Retinal pigment epithelial cell (primary cell): ENCODE measurements at places on chromosomes 5 and 9.
A peak's percentile ranks its signal among the peaks of the same experiment; 100 is the strongest.

DNA sequence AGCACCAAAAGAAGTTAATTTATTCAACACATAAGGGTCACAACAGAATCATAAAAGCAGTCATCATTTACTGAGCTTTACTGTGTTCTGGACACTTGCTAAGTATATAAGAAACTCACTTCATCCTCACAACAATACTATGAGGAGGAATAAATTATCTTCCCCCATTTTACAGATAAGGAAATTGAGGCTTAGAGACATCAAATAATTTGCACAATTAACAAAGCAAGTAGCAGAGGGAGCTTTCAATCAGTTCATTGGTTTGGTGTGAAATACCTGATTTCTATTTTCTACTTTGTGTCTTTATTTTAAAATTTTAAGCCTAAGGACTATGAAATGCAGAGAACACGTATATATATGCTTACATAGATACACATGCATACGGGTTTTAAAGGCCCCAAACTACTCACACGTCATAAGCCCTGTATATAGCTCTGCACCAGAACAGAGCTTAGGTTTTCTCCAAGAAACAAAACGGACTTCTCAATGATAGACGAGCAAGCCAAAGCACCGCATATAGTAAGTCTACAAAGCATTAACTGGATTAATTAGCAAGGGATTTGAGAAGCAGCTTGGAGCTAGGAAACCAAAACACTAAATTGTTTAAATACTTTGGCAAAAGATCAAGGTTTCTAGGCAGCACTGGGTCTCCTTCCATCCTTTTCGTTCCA, 95.6 kb downstream of the DENND1A start:
- DNase-seq: peak; percentile 96

DNA sequence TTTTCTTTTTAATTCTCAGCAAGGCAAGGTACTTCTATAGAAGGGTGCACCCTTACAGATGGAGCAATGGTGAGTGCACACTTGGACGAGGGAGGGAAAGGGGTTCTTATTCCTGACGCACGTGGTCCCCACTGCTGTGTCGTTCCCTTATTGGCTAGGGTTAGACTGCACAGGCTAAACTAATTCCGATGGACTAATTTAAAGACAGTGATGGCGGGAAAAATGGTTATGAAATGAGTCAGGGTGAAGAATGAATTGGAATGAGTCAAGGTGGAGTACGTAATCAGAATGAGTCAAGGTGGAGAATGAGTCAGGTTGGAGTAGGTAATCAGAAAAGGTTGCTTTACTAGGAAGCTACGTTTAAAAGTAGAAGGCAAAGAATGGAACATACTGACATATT, 2.1 kb upstream of the HMGCS1 start:
- no peak for DNase-seq

- no peak for DNase-seq
Measured at GRCh38 chr5:131795879-131796792, 681 bp downstream of the FNIP1 start.

DNA sequence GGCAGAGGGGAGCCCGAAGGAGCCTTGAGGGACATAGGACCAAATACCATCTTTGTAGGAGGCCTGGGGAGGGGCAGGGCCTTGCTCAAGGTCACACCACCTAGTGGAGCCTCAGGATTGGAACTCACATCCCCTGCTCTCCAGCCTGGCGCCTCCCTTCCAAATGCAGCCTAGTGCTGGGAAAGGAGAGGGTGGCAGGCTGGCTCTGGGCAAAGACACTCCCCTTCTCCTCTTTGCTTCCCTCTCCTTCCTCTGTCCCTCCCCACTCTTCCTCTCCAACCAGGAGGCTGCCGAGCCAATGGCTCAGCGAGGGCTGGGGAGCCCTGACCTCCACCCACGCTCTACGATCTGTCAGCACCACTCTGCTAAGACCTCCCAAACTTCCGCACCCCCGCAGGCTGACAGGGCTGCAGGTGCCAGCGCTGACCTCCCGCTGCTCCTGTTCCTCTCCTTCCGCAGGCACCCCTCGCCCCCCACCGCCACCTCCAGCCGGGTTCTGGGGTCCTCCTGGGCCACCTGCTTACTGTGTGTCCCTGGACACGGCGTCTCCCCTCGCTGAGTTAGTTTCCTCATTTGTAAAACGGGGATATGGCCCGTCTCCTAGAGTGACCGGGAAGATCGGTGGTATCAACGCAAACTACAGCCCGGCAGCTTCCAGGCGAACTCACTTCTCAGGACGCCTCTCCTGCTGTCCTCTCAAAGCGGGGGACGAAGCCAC, 52.9 kb downstream of the C9orf50 start:
- peak; percentile 56 for DNase-seq
